ENCODE measurements at places on chromosomes 7 and 10.

GRCh38 chr7:41760293-41760692, 57.4 kb upstream of the INHBA start:
- H3K27ac ChIP-seq = no peak overlapping the region
- H3K36me3 ChIP-seq = no peaks in the 10 kb centered on the region
- H3K27me3 ChIP-seq = no peaks in the 10 kb centered on the region

DNA sequence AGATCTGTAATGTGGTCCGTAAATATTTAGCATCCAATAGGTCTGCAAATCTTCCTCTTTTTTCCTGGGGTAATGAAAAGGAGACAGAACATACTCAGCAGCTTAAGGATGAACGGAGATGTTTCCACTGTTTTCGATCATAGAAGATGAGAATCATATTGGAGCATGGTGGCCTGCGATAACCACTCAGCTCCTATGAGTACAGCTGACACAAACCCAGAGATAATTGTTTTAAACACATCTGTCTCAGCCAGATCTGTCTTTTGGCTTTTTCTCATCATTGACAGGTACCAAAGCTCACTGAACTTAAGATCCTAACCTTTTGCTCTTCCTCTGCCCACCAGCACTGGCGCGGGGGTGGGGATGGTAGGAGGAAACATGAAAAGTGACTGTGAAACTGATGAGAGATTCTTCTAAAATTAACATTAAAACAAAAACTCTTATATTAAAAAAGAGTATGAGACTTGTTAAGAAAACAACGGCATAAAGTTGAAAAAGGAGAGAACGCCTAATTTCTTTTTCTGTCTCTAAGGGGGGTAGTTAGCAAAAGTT, 71.0 kb downstream of the SVOPL start:
- no peak overlapping the region for H3K4me3 ChIP-seq
- no peak overlapping the region for H3K27ac ChIP-seq
- H3K4me1 ChIP-seq = no peaks in the 10 kb centered on the region
- DNase-seq = no peak

- H3K4me3 ChIP-seq = no peak overlapping the region
- no peak for DNase-seq
- H3K4me1 ChIP-seq = no peaks in the 10 kb centered on the region
These were observed 53.8 kb downstream of the ARL5B start for GRCh38 chr10:18713077-18713476.

DNA sequence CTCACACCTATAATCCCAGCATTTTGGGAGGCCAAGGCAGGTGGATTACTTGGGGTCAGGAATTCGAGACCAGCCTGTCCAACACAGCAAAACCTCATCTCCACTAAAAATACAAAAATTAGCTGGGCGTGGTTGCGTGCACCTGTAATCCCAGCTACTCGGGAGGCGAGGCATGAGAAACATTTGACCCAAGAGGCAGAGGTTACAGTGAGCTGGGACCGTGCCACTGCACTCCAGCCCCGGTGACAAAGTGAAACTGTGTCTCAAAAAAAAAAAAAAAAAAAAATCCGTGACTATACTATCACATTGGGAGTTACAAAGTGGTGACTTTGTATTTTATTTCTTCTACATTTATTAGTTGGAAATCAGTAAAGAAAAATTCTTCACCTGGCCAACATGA, 101.2 kb downstream of the EPC1 start:
- H3K27me3 ChIP-seq = no peaks in the 10 kb centered on the region
- no peaks in the 10 kb centered on the region for H3K36me3 ChIP-seq
- H3K27ac ChIP-seq = no peak overlapping the region
- no peak overlapping the region for H3K4me3 ChIP-seq
- DNase-seq = no peak
- no peaks in the 10 kb centered on the region for H3K4me1 ChIP-seq

DNA sequence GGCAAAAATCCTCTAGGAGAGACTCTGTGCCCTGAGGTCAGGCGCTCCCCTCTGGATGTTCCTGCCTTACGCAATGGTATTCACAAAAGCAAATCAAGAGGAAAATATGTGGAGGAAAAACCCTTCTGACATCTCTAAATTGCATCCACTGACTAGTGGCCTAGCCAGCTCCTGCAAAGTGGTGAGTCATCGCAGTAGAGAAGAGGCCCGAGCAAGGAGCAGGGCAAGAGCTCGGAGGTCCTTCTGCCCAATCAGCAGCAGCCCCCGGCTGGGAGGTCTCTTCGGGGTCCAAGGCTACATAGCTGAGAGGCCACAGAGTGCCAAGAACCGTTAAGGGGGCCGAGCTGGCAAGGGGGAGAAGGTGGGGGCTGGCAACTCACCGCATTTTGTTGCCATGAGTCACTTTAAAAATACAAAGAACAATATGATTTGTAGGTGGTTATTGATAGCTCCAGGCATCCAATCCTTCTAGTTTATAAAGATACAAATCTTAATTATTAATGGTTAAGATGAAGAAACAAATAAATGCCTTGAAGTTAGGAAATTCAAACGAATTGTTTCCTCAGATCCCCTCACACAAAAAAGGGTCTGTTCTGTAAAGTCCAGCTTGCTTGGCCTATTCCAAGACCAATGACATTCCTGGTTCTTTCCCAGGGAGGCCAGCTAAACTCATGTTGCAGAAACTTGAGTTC, 161.6 kb downstream of the PKD1L1 start:
- H3K27ac ChIP-seq = peak overlapping the region; percentile 77
- H3K27me3 ChIP-seq = no peaks in the 10 kb centered on the region
- no peaks in the 10 kb centered on the region for H3K4me1 ChIP-seq
- no peaks in the 10 kb centered on the region for H3K36me3 ChIP-seq

DNA sequence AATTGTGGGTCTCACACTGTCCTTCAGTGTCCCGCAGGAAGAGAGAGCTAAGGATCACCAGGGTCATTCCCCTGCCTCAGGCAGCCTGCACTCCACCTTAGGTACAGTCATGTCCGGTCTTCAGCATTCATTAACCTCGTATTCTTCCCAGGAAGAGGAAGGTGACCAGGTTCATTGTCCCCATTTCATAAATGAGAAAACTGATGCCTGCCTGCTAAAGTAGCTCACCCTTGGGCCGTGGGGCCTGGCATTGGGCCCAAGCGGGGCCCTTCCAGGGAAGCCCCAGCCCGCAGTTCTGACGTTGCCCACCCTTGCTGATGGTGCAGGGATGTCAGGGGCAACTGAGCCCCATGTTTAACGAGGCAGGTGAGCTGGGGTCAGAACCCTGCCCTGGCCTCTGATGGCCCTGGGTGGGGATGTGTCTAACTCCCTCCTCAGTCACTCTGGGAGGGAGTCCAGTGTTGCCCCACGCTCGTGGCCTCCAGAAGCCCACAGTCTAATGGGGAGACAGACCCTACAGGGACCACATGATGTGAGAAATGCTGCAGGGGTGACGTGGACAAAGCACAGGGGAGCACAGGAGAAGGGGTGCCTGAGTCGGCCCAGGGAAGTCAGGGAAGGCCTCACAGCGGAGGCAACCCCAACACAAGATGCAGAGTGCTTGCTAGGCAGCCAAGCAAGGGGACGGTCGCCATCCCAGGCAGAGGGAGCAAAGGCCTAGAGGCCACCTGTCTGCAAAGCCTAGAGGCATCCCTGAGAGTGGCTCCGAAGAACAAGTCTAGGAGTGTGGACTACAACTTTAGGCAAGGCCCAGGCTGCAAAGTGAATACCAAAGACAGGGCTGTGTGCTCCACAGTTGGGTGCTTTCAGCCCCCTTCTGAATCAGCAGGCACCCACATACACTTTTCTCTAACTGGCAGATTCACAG, 25.1 kb downstream of the DDIT4 start:
- DNase-seq = no peak
- H3K27ac ChIP-seq = peak overlapping the region; percentile 86
- no peak overlapping the region for H3K4me3 ChIP-seq
- no peaks in the 10 kb centered on the region for H3K36me3 ChIP-seq
- peaks cover 31% of the 10 kb centered on the region for H3K4me1 ChIP-seq
- no peaks in the 10 kb centered on the region for H3K27me3 ChIP-seq

GRCh38 chr7:86748843-86749719, 105.4 kb downstream of the GRM3 start:
- no peaks in the 10 kb centered on the region for H3K36me3 ChIP-seq
- H3K27ac ChIP-seq = no peak overlapping the region
- H3K4me3 ChIP-seq = no peak overlapping the region
- H3K27me3 ChIP-seq = no peaks in the 10 kb centered on the region
- no peaks in the 10 kb centered on the region for H3K4me1 ChIP-seq

GRCh38 chr7:92727755-92728154, 108.6 kb downstream of the CDK6 start:
- H3K36me3 ChIP-seq = no peaks in the 10 kb centered on the region
- no peak for DNase-seq
- peaks cover 41% of the 10 kb centered on the region for H3K4me1 ChIP-seq

Measured in tibial nerve (tissue), 4 donors.